ENCODE measurements at places on chromosomes 4 and X. TPM values are rescaled to one million over a fixed set of nuclear protein-coding genes. Genes with fewer than 3 reads are reported as not detected.

Gene C4orf36
- not detected for total RNA-seq

GRCh38 chrX:70979136-70979762 lies 48.4 kb upstream of the SLC7A3 start:
- DNase-seq: no peak

- no peak for DNase-seq
Observed at GRCh38 chr4:122052677-122053076, 99.5 kb upstream of the BLTP1 start.

- DNase-seq: no peak
Observed at GRCh38 chr4:138113819-138114400, 128.2 kb downstream of the SLC7A11 start.
